Activated T-helper 9 cell treated with anti-CD3 and anti-CD28 coated beads, Interleukin-2, amount 50 U/mL, for 16 hours (primary cell): ENCODE measurements at places on chromosomes 2 and 18.

DNA sequence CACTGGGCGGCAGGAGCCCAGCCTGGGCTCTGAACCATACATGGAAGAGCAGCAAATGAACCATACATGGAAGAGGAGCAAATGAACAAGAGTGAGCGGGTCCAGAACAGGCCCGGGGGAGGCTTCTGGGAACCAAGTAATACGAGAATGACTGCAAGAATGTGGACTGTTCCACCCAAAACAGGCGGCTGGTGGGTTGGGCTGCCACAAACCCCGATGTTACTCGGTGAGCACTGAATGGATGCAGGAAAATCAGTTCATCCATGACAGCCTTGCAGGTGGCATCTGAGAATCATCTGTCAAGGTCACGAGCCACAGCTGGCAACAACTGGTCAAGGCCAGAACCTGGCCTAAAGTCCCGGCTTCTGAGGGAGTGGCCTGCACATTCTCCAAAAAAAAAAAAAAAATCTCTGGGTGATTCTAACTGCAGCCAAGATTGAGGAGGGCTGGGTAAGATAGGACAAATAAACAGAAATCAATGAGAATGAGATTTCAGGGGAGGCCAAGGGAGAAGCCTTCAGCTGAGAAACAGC lies 106.1 kb downstream of the ZNF516 start:
- DNase-seq: no peak

GRCh38 chr2:10431797-10432196 lies 16.3 kb downstream of the ODC1 start:
- no peak for DNase-seq

DNA sequence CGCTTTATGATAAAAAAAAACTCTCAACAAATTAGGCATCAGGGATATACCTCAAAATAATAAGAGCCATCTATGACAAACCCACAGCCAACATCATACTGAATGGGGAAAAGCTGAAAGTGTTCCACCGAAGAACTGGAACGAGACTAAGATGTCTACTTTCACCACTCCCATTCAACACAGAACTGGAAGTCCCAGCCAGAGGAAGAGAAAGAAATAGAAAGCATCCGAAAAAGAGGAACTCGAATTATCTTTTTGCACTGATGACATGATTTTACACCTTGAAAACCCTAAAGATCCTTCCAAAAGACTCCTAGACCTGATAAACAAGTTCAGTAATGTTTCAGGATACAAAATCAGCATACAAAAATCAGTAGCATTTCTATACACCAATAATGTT lies 121.6 kb downstream of the ZRANB3 start:
- DNase-seq: no peak

GRCh38 chr18:79302120-79302519 lies 93.6 kb upstream of the NFATC1 start:
- DNase-seq: no peak

DNA sequence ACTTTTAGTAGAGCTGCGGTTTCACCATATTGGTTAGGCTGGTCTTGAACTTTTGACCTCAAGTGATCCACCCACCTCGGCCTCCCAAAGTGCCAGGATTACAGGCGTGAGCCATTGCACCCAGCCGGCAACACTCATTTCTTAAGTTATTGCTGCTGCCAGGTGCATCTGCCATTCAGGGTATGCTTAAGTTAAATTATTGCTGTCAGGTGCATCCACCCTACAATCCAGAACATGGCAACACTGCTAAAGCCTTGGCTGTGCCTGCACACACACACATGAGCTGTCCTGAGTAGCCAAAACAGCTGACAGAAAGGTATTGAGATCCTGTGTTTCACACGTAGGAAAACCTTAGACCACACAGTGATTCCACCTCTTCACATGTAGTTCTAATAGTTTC lies 148.2 kb downstream of the FAM161A start:
- no peak for DNase-seq

- DNase-seq: no peak
These were observed 972 bp upstream of the MPP4 start for GRCh38 chr2:201699416-201699815.

- no peak for DNase-seq
These were observed 3.8 kb upstream of the EGR4 start for GRCh38 chr2:73297151-73297559.

DNA sequence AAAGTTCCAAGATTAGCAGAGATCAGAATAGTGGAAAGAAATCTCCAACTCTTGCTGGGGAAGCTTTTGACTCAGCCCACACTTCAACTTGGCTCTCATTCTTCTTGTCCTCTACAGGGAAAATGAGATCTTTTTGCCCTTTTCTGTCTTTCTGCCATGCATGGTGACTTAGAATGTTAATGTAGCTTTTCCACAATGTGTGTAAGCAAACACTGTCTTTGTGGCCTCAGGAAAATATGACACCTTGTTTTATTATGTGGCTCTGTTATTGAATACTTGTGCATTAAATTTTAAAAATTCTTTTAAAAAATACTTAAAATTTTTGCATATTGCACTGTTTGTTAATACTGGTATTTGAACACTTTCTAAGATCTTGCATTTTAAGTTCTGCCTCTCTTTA lies 65.4 kb upstream of the WDR75 start:
- no peak for DNase-seq

- DNase-seq: no peak
These were observed 84.0 kb downstream of the EVA1A start for GRCh38 chr2:75476761-75477160.

GRCh38 chr2:107588181-107588580 lies 238.5 kb upstream of the RGPD4 start:
- no peak for DNase-seq

DNA sequence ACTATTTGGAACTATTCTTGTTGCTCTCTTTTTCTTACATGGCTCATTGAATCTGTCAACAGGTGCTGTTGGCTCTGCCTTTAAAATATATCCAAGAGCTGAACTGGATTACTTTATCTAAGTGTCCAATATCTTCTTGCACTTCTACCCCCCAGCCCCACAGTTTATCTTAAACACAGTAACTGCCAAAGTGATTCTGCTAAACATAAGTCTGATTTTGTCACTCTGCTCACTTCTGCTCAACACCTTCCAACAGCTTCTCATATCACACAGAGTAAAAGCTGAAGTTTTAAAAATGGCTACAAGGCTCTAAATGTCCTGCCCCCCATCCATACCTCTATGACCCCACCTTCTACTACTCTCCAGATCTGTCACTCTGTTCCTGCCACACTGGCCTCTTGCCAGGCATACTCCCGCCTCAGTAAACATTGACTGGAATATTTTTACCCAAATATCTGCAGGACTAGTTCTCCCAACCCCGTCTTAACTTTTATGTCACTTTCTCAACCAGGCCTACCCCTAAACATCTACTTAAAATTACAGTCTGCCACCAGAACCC lies 130.7 kb downstream of the CCDC148 start:
- no peak for DNase-seq

DNA sequence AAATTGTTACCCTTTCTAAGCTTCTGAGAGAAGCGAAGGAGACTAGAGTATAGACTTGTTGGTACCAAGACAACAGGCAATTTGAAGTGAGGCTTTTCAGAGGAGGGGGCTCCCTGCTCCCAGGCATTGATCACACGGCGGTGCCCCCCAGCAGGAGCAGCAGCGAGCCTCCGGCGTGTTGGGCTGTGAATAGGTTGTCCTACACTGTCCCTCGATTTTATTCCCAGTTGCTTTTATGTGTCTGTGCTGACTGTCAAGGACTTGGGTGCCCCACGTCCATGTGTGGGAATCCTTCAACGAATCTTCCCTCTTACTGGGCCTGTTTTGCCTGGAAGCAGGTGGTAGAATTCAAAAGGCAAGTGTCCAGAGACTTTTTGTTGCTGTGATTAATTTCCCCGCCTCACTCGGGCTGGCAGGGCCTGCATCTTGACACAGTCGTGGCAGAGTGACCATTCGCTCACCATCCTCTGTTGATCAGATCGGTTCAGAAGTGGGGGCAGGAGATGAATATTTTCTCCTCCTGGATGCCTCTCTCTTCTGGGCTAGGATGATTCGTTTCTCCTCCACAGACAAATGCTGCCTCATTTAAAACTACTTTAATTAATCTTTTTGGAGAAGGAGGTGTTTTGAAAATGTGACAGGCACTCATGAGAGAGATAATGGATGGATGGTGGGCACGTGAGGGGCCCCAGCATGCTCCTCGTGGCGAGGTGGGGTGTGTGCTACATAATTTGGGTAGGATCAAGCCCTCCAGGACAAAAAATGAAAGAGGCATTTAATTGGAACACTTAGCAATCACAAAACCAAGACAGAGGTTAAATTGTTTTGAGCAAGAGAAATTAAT lies 77.6 kb downstream of the SMIM21 start:
- DNase-seq: no peak

GRCh38 chr2:57891086-57891712 lies 155.4 kb upstream of the VRK2 start:
- no peak for DNase-seq

GRCh38 chr2:134429886-134430285 lies 176.0 kb downstream of the MGAT5 start:
- no peak for DNase-seq

GRCh38 chr2:67057901-67058703 lies 339.0 kb upstream of the ETAA1 start:
- DNase-seq: no peak

GRCh38 chr2:174035117-174035635 lies 70.0 kb upstream of the SP3 start:
- DNase-seq: no peak

DNA sequence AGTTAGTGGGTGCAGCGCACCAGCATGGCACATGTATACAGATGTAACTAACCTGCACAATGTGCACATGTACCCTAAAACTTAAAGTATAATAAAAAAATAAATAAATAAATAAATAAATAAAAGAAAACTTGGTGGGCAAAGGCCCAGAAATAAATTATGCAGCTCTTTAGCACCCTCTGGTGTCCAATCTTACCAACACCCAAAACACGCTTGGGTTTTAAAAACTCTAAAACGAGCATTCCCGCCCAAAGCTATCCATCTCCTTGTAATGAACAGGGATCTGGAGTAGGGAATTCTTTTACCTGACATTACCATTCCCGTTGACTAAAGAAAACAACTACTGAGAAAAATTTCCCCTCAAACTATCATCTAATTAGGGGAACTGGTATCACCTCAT lies 2005.9 kb upstream of the CELF4 start:
- DNase-seq: no peak

DNA sequence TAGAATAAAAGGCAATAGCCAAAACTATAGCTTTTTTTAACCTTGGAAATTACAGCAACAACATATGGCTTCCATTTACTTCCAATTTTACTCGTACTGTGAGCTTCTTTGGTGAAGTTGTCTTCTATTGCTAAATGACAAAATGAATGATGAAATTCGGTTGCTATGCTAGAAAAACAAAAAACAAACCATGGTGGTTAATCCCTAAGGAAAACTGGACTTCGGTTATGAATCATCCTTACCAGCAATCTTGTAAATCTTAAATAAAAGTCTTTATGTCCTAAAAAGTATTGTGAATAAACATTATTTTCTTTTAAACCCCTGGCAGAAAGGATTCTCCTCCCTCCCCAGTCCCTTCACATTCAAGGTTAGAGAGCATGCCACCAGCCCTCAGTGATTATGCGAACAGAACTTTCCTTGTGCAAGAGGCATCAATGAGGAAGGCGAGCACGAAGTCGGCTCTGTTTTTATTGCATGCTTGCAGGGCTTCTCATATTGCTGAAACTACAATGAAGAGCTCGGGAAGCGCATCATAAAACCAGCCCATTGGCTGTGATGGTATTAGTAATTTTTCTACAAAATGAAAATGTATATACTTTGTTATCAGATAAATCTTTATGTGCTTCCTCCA lies 62.9 kb downstream of the ZNF521 start:
- no peak for DNase-seq

DNA sequence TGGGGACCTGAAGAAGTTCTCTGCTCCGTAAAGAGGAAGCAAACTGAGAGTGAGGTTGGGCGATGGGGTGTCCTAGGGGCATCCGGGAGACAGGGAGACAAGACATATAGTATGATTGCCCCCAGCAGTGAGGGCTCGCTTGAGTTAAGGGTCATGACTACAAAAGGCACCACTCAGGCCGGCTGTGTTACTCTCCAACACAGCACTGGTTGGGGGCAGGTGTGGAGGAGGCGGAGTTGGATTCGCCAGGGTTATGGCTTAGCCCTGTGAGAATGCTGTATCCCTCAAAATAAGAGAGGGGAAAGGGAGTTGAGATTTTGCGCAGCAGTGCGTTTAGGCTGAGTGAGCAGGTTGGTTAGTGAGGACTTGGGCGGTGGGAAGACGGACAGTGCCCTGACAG lies 12.0 kb downstream of the DYSF start:
- no peak for DNase-seq

- DNase-seq: no peak
These were observed 228.6 kb downstream of the SATB2 start for GRCh38 chr2:199228887-199229819.

- DNase-seq: no peak
These were observed 238.5 kb downstream of the WDR7 start for GRCh38 chr18:56889621-56890020.
